ENCODE measurements at places on chromosomes 3 and 15.

GRCh38 chr15:35567392-35567791 lies 21.4 kb upstream of the DPH6 start:
- DNase-seq, result no peak

GRCh38 chr3:153681057-153681456 lies 440.1 kb upstream of the ARHGEF26 start:
- DNase-seq, result no peak

DNA sequence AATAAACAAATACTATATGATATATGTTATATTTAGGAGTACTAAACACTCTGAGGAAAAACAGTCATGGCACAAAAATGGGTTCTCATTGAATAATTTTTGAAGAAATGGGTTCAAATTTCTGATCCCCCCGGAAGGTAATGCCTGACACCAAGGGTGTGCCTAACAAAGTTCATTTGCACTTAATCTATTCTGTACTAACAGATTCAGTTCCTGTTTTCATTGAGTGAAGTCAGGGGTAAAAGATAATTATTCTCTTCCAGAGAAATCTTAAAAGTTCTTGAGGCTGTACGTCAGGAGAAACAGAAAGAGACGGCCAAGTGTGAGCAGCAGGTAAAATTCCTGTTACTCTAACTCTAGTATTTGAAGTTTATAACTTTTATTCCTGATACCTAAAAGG lies 34.5 kb upstream of the TMEM42 start:
- DNase-seq, result no peak

- DNase-seq, result no peak
These were observed 7.8 kb downstream of the FAM240A start for GRCh38 chr3:46619845-46620778.

DNA sequence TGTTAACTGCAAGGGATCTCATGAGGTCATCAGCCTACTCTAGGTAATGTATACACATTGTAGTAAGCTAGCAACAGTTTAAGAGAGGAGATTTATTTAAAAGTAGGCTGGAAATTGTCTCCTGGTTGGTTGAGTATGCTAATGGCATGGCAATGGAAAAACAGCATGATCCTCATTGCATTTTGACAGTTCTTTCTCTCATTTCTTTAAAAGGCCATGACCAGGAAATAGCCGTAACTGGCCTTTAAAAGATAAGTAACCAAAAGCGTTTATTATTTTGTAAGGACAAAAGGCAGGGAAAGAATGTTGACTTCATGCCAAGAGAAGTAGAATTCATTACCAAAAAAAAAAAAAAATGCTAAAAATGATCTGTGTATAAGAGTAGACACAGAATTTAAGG lies 310.3 kb downstream of the FGF12 start:
- DNase-seq, result no peak

DNA sequence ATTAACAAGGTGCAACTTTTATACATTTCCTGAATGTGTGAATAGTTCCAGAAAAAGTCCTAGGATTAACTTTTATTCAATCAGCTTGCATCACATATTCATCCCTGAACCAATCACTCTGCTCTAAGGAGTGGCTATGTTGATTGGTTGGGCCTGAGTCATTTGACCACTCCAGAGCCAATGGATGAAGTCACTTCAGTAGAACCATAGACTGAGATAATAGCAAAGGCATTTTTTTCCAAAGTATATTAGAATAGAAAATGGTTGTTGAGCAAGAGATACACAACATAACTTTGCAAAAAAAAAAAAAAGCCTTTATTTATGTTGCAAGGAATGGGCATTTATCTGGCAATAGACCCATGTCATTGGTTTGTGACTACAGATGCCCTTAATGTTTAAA lies 55.5 kb upstream of the AGTR1 start:
- no peak for DNase-seq

GRCh38 chr3:19540464-19540863 lies 392.2 kb downstream of the KCNH8 start:
- DNase-seq, result no peak

- no peak for DNase-seq
These were observed 54.7 kb upstream of the SMAD6 start for GRCh38 chr15:66647358-66647757.
